Fibroblast of gingiva (primary cell): ENCODE measurements at places on chromosomes 4 and X.

- no peak for DNase-seq
Observed at GRCh38 chr4:85019411-85019810, 52.9 kb upstream of the WDFY3 start.

DNA sequence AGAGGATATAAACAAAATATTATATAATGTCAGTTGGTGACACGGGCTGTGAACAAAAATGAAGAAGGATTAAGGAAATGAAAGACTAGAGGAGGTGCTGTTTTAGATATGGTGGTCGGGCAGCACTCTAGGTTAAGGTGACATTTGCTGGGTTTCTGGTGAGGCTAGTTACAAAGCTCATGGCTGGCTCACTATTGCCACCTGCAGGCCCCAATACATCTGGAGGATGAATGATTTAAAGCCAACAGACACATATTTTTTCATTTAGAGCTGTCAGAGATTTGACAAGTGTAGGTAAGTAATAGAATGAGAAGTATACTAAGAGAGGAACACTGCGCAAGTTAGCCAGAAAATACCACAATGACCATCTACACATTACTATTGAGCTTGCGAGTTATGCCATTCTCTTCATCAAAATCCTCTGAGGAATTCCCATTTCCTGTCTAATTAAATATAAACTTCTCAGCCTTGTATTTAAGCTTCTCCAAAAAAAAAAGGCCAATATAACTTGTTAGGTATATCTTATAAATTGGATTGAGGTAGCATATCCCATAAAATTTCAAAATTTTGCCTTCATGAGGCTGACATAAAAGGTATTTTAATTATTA, 6.4 kb upstream of the FGG start:
- peak; percentile 24 for DNase-seq

DNA sequence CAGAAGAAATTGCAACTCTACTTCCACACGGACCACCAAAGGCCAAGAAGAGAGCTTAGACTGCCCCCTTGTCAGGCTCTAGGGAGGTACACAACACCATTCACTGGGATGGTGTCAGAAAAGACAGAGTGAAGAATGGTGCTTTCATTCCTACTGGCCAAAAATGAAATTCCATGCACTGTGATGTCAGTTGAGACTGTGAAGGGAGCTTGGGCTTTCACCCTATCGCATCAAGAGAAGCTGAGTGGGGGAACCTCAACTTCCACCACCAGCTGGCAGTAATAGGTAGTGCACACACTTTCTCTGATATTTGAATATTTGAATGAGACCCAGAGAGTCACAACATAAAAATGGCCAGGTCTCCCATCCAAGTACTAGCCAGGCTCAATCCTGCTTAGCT, 65.9 kb downstream of the ZNF711 start:
- DNase-seq = no peak

DNA sequence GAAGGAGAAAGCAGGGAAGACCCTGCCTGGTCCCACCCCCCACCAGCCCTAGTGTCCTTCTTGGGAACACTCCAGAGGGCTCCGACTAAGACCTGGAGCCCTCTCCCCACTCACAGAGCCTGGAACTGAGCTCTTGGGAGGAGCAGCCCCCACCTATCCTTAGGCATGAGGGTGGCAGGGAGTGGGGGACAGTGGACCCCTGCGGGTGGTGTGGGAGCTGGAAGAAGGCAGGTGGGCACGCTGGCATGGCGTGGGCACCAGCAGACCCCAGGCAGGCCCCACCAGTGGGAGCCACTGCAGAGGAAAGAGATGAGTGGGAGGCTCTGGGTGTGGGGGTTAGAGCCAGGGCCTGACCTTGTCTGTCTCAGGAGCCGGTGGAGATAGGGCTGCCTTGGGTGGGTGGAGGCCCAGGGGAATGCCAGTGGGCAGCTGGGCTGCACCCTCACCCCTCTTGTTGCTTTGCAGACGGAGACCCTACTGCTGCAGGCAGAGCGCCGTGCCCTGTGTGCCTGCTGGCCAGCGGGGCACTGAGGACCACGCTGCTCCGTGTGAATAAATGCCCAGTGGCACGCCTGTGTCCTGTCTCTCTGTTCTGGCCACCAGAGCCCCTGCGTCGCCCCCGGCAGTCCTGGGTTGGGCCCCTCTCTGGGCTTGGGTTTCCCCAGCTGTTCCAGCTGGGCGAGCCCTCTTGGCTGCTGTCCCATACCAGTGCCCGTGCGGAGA, 15.6 kb upstream of the NAT8L start:
- no peak for DNase-seq

- peak; percentile 50 for DNase-seq
Observed at GRCh38 chr4:184648313-184649025, 778 bp downstream of the CASP3 start.

DNA sequence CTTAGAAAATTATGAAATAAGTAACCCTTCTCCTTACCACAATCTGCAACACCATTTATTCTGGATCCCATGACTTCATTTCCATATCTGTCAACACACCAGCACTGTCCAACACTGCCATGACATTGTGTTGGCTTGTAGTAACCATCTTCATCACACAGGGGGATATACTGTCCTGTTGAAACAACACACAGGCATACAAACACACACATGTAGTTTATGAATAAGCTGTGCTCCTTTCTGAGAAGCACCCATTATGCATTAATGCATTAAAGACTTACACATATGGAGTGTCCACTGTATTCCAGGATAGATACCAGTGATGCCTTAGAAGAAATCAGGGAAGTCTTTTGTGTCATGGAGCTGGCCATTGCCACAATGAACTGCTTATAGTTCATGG, 496.9 kb downstream of the SPOCK3 start:
- DNase-seq = no peak

- no peak for DNase-seq
Observed at GRCh38 chr4:94237271-94237670, 29.6 kb downstream of the SMARCAD1 start.

GRCh38 chrX:47497271-47497888, 14.4 kb upstream of the ZNF41 start:
- peak; percentile 3 for DNase-seq

DNA sequence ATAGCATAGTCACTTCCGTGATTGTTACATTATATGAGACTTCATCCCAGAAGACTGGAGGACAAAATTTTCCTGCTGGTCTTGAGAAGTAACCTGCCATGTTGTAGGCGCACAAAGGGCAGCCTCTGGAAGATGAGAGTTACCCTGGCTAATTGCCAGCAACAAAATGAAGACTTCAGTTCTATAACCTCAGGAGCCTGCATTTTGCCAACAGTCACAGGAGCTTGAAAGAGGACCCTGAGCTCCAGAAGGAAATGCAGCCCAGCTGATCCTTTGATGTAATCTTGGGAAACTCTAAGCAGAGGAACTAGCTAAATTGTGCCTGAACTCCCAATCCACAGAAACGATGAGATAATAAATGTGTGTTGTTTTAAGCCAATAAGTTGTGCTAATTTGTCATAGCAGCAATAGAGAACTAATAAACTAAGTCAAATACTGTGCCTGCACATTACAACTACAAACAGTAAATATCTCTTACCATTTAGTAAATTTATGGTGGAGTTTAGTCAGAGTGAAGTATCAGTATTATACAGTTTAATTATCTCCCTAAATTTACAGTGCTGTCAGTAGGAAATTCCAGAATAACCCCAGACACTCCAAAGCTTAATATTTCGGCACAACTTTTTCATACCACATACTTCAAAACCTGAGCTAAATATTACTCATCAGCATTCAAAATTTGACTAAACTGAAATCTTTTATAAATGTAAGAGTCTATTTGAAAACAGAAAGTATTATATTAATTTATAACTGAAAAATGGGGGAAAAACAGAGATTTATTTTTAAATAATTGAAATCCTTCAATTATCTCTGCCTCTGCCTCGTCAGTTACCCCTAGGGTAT, 90.1 kb upstream of the MAPK10 start:
- DNase-seq = no peak

GRCh38 chr4:48698029-48698971, 81.8 kb downstream of the FRYL start:
- peak; percentile 74 for DNase-seq

- no peak for DNase-seq
Observed at GRCh38 chr4:111761531-111761930, 383.7 kb upstream of the FAM241A start.

GRCh38 chr4:63049278-63049677, 1360.0 kb downstream of the TECRL start:
- no peak for DNase-seq

GRCh38 chrX:70322784-70323183, 32.9 kb downstream of the KIF4A start:
- DNase-seq = no peak

DNA sequence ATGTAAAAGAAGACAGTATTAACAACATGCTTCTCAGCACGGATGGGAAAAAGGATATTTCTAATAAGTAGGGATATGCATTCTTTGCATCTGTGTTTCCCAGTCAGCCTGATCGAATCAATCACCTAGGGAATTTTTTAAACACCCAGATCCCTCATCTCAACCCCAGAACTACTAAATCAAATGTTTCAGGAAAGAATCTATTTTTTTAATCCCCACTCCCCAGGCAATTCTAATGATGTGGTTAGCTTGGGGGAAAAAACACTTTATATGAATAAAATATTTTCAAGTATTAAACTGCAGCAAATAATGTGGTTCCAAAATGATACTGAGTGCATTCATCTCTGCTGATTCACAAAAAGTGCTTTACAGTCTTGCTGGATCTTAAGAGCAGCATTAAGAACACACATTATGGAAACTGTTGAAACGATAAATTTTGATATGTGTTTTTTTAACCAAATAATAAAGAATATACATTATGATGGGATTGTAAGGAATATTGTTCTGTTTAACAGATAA, 68.7 kb upstream of the GUCY1A1 start:
- no peak for DNase-seq

DNA sequence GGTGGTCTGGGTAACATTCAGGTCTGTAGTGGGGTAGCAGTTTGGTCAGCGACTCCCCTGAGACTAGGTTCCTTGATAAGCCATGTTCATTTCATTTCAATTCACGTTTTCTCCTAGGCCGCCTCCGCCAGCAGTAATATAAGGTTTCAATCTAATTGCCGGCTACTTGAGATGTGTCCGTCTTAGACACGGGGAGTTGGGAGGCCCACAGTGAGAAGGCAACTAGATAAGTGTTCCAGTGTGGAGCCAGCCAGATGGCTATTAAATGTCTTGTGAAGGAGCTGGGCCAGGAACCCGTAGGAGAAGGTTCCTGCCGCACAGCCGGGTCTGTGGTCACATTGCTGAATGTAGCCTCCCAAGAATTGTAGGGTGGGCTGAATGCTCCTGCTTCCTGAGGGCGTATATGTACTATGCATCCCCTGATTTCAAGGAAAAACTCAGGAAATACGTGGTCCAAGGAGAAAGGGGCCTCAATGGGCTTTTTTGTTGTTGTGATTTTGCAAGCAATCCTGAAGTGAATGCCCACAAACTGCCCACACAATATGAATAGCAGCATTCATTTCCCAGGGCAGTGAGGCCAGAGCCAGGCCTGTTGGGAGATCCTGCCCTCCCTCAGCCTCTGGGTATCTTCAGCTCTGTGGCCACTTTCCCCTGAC, 220.6 kb upstream of the RPL34 start:
- DNase-seq = no peak

DNA sequence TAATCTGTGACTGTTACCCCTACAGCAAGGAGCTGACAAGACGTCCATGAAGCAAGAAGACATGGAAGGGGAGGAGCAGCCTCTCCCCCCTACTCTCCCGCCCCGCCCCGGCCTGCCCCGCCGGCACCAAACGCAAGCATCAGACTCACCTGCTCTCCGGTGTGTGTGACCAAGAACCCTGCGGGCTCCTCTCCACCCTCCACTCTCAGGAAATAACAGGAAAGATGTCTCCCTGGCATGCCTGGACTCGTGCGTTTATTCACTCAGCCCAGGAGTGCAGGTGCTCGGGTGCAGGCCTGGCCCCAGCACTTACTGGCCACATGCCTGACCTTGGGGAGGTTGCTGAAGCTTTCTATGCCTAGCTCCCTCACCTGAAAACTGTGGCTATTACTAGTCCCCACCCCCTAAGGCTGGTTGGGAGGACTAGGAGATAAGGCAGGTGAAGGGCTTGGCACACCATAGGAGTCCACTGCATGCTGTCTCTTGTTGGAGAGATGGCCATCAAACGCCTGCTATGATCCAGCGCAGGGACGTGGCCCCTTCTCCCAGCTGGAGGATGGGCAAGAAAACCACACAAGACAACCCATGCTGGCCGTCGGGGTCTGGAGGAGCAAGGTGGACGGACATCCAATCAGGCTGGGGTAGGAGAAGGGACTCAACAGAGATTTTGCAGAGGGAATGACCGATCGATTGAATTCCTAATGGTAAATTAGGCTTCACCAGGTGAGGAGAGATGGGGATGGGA, 34.9 kb upstream of the CLDN24 start:
- no peak for DNase-seq

- no peak for DNase-seq
Observed at GRCh38 chr4:587671-588350, 11.7 kb upstream of the TMEM271 start.

DNA sequence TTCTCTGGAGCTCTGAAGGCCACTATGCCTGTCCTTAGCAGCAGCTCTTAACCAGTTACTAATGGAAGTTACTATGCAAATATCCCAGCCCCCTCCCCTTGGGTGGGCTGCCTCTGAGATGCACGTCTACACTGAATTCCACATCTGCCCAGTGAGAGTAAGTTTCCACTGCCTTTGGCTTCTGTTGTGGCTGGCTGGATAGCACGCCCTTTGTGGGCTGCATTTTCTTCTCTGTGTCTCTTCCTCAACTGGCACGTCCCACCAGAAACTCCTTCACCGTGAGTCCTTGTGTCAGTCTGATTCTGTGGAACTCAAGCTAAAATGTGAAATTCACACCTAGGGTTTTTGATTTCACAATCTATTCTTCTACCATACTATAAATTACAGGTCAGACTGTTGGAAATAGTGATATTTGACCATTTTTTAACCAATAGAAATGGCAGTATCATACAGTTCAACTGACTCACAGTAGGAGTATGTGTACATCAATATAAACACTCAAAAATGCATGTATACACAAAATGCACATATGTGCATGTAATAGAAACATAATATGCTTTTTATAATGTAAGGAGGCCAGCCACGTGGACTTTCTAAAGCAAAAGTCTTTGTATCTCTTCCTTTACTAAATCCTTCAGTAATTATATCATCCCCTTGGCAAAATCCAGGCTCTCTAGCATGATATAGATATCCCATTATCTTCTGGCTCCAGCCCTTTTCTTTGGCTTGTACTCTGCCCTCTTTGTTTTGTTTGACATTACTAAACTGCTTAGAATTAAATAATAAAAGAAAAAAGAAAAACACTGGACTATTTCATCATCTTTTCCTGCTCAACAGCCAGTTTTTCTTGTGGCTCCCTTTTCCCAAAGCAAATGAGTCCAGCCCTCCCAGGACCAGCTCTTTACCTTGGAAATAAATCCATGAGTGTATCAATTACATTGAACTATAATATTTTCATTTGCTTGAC, 33.2 kb upstream of the LDB2 start:
- DNase-seq = peak; percentile 24

DNA sequence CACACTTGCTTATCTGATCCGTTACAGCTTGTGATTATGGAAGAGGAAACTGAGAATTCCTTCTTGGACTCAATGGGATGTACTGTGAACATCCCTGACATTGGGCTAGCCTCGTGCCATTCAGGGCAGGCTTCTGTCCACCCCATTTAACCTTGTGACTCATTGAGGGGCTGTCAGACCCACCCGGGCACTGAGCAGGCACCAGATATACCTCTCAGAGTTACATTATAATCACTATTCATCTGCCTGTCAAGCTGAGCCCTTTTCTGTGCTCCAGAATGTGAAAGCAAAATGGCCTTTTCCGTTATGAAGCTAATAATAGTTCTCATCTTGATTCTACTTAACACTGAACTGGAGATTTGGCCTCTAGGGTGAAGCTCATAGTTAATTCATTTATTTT, 170.6 kb upstream of the SCML1 start:
- DNase-seq = no peak

GRCh38 chrX:38347136-38347535, 5.3 kb upstream of the OTC start:
- peak; percentile 34 for DNase-seq
